NCI-H187 treated with DMSO at 0.1 percent for 48 hours (cell line): ENCODE measurements at places on chromosomes 1 and 21.

- DNase-seq = no peak
Observed at GRCh38 chr21:33892853-33893252, 22.8 kb downstream of the ATP5PO start.

- DNase-seq = no peak
Observed at GRCh38 chr1:205832326-205832751, 17.6 kb downstream of the PM20D1 start.

GRCh38 chr1:169289016-169289415, 78.6 kb downstream of the NME7 start:
- no peak for DNase-seq

GRCh38 chr1:176068901-176069300, 138.2 kb downstream of the COP1 start:
- no peak for DNase-seq

DNA sequence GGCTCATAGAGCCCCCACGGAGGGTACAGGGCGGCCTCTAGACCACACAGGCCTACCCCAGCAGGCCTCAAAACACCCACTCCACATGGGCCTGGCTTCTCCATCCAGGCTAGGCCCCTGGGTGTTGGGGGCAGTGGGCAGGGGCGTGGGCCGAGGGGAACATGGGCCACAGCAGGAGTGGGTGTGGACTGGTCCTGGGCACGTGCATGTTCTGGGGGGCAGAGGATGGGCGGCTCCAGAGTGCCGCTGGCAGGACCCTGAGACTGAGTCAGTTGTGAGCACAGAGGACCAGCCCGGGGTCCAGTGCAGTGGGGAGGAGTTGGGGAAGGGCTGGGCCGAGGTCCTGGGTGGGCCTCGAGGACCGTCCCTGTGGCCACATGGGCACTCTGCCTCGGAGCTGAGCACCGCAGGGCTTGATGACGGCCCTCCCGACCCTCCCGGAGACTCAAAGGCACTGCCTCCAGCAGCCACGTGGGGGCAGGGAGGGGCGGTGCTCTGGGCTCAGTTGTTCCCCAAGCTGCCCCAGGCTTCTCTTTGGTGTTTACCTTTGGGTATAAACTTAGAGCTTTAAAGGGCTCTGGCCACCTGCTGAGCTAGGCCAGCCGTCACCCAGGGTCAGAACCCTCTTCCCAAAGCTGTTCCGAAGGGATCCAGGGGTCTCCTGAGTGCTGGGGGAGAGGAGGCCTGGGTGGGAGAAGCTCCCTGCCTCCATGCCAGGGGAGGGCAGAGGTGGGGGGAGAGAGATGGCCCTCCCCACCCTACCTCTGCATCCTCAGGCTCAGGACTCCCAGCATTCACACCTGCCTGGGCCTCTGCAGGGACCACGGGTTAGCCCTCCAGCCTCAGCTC, 79.9 kb downstream of the MORN1 start:
- no peak for DNase-seq
